ENCODE measurements at places on chromosomes 2 and 18.

GRCh38 chr2:19888831-19889230 is 13.0 kb downstream of the TTC32 start:
- DNase-seq = no peak

- DNase-seq = no peak
These were observed 26.8 kb upstream of the INHBB start for GRCh38 chr2:120319123-120319522.

- peak; percentile 66 for DNase-seq
These were observed 4.6 kb downstream of the TGIF1 start for GRCh38 chr18:3454365-3455089.

DNA sequence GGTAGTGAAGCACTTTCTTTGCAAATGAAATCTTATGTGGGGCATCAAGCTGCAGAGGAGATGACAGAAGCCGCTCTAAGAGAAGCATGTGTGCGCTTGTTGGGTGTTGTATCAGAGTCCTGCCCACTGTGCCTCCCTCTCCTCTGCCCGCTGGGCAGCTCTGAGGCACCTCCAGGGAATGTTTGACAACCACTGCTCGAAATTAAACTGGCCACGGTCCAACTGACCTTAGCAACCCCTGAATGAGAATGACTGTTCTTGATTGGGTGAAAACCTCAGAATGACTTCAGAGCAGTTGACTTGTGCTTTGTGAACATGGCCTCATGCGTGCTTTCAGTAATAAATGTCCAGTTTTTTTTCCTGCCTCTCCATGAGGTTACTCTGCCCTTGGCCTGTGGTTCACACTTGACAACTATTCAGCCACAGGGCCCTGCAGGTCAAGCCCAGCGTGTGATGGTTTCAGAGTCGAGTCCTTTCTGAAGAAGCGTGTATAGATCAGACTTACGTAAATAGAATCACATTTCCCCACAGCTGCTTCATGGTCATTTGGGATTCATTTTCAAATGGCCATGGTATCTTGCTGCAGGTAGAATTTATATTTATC is 94.9 kb downstream of the SLC4A3 start:
- peak; percentile 96 for DNase-seq

DNA sequence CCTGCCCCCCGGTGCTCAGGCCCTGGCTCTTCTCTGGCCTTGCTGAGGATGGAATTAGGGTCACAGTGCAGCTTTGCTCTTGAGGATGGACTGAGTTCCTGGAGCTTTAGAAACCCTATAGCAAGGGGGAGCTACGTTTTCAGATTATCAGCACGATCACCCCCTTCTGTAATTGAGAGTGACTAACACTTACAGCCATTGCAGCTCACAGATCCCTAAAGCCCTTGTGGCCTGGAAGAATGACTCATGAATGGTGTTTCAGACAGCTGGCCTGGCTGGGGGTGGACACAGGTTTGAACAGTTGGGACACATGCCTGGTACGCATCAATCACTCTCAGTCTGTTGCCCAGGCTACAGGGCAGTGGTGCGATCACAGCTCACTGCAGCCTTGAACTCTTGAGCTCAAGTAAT is 79.7 kb upstream of the IGFBP5 start:
- DNase-seq = peak; percentile 99
